ENCODE measurements at places on chromosomes 5 and 9.

DNA sequence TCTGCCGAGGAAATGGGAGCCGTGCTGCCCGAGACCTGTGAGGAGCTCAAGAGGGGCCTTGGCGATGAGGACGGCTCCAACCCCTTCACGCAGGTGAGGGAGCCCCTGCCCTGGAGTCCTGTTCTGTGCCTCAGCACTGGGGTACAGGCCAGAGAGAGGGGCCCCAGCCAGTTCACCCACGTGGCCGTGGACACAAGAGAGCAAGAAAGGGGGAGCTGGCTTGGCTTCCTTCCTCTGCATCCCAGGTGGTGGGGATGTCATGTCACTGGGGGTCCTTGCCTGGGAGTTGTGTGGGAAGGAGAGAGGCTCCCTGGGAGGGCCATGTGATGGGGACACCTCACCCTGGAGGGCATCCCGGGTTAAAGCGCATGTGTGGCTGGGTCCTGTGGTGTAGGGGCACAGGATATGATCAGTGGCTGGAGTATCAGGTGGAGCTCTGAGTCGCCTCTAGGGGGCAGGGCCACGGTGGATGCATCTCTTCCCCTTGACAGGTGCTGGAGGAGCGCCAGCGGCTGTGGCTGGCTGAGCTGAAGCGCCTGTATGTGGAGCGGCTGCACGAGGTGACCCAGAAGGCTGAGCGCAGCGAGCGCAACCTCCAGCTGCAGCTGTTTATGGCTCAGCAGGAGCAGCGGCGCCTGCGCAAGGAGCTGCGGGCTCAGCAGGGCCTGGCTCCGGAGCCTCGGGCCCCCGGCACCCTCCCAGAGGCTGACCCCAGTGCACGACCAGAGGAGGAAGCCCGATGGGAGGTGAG, 7.5 kb downstream of the N4BP3 start:
- H3K4me1 ChIP-seq = peaks cover 66% of the 10 kb centered on the region
- no peak overlapping the region for H3K27ac ChIP-seq
- H3K27me3 ChIP-seq = no peaks in the 10 kb centered on the region
- H3K4me3 ChIP-seq = no peak overlapping the region
- peaks cover 26% of the 10 kb centered on the region for H3K36me3 ChIP-seq
- peak; percentile 77 for DNase-seq

DNA sequence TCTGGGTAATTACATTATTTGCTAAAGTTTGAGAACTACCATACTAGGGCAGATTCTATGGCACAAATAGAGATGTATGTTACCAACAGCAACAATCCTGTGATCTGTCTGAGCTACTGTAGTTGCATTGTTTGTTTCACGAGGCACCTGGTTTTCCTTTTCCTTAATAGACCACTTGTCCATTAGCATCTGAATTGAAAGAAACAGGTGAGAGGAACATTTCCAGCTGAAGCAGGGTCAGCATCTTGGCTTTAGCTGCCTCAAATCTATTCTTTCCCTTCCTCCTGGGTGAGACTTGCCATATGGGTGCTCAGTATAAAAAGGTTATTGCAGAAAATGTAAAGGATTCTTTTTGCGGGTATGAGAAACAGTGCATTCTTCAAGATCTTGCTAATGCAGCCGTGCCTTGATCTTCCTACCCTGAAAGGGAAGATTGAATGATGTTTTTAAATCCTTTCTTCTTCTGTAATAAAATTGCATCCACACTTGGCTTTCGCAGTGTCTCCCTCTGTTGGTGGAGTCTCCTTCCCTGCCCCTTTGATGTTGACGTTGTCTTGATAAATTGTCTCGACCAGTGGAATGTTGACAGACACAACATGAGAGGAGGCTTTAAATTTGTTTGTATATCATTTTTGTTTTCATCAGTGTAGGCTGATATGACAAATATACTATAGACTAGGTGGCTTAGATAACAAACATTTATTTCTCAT, 118.0 kb upstream of the BRINP1 start:
- no peak overlapping the region for H3K4me3 ChIP-seq
- peaks cover 8% of the 10 kb centered on the region for H3K4me1 ChIP-seq
- no peak overlapping the region for H3K27ac ChIP-seq
- no peak for DNase-seq
- H3K36me3 ChIP-seq = no peaks in the 10 kb centered on the region
- H3K27me3 ChIP-seq = no peaks in the 10 kb centered on the region

DNA sequence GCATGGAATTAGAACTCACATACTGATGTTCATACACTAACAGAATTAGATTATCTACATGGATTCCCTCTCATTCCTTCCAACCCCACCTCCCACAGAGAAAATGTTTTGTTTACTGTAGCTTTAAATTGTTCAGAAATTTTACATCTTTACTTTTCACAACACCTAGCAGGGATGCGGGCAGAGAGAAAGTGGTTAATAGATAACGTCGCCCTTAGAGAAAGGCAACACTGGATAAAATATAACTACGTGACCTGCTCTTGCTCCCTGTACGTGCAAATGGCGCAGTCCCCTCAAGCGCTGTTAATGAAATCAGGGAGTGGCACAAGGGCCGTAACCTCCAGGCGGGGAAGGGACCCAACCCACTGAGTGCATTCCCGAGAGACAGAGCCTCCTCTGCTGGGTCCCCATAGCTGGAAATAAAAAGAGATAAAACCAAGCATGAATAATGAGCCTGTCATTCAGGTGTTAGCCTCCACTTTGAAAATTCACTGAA, 125.3 kb upstream of the DAPK1 start:
- DNase-seq = no peak
- no peaks in the 10 kb centered on the region for H3K27me3 ChIP-seq
- H3K36me3 ChIP-seq = no peaks in the 10 kb centered on the region
- no peak overlapping the region for H3K27ac ChIP-seq
- H3K4me3 ChIP-seq = no peak overlapping the region
- H3K4me1 ChIP-seq = peaks cover 10% of the 10 kb centered on the region

GRCh38 chr9:32671333-32671732, 35.9 kb upstream of the TAF1L start:
- no peaks in the 10 kb centered on the region for H3K36me3 ChIP-seq
- no peak overlapping the region for H3K27ac ChIP-seq
- H3K4me3 ChIP-seq = no peak overlapping the region
- peaks cover 2% of the 10 kb centered on the region for H3K27me3 ChIP-seq
- no peak for DNase-seq

- DNase-seq = peak; percentile 25
- no peaks in the 10 kb centered on the region for H3K36me3 ChIP-seq
- H3K27ac ChIP-seq = 0 out of 2 replicates have a peak overlapping the region, but pooled peaks have one; percentile 6
- H3K4me3 ChIP-seq = peak overlapping the region; percentile 11
- no peaks in the 10 kb centered on the region for H3K27me3 ChIP-seq
Observed at GRCh38 chr9:13596383-13596970, 317.0 kb upstream of the MPDZ start.

- H3K27me3 ChIP-seq = no peaks in the 10 kb centered on the region
- no peaks in the 10 kb centered on the region for H3K36me3 ChIP-seq
- no peak overlapping the region for H3K4me3 ChIP-seq
Observed at GRCh38 chr5:67515762-67516161, 319.2 kb upstream of the CD180 start.

DNA sequence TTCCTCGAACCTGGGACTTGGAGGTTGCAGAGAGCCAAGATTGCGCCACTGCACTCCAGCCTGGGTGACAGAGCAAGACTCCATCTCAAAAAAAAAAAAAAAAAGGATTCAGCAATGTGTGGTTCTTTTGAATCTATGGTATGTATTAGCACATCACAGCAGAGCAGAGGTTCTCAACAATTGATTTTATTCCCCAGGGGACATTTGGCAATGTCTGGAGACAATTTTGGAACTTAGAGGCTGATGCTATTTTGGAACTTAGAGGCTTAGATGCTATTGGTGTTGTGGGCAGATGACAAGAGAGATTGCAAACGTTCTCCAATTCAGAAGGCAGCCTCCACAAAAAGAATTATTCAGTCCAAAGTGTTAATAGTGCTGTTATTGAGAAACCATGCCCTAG, 115.2 kb downstream of the TMC1 start:
- H3K27ac ChIP-seq = no peak overlapping the region
- no peak for DNase-seq
- 0 out of 2 replicates have a peak, but pooled peaks cover 2% of the 10 kb centered on the region for H3K4me1 ChIP-seq
- no peak overlapping the region for H3K4me3 ChIP-seq
- no peaks in the 10 kb centered on the region for H3K27me3 ChIP-seq
- H3K36me3 ChIP-seq = no peaks in the 10 kb centered on the region

DNA sequence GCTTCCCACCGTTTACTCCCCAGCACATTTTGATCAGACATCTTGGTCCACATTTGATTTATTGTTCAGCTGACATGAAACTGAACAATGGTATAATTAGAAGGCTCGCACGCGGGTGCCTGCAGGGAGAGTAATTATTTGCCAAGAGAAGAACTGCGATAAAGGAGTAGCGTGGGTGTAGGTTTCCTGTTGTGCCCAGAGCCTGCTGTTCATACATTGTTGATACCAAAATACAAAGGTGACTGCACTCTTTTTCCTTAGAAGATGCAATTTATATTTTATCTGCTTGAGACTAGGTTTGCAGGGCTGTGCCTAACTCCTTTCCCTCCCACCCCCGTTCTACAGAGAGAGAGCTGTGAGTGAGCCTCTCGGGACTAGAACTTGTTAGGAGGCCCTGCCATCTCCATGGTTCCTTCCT, 241.8 kb upstream of the MSX2 start:
- H3K36me3 ChIP-seq = no peaks in the 10 kb centered on the region
- H3K27me3 ChIP-seq = no peaks in the 10 kb centered on the region
- no peak overlapping the region for H3K4me3 ChIP-seq
- no peaks in the 10 kb centered on the region for H3K4me1 ChIP-seq
- no peak for DNase-seq
- no peak overlapping the region for H3K27ac ChIP-seq

GRCh38 chr5:116467465-116467843, 107.2 kb downstream of the SEMA6A start:
- no peak overlapping the region for H3K4me3 ChIP-seq
- H3K4me1 ChIP-seq = no peaks in the 10 kb centered on the region
- H3K36me3 ChIP-seq = peaks cover 17% of the 10 kb centered on the region
- no peak overlapping the region for H3K27ac ChIP-seq

GRCh38 chr5:153987301-153987700, 51.4 kb downstream of the FAM114A2 start:
- H3K4me3 ChIP-seq = no peak overlapping the region
- H3K27ac ChIP-seq = no peak overlapping the region
- no peak for DNase-seq
- no peaks in the 10 kb centered on the region for H3K36me3 ChIP-seq

DNA sequence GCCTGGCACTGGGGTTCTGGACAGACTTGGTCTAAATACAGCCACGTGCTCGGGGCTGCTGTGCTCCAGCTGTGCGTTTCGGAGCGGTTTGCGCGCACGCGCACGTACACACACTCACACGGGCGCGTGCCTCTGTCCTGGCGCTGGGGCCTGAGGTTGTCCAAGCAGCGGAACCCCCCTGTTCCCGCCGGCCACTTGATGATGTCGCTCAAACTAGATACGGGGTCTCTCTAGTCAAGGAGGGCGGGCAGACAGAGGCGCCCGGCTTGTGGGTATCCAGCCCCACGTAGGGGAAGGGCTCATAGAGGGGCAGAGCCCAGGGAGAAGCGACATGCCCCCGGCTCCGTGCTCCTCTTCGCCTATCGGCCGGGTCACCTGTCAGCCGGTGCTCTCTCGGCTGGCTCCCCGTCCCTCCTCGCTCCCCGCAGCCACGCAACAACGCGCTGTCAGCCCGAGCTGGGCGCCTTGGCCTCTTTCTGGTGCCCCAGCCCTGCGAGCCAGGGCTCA, 8.9 kb downstream of the NR2F1-AS1 start:
- no peak overlapping the region for H3K27ac ChIP-seq
- peaks cover 89% of the 10 kb centered on the region for H3K27me3 ChIP-seq
- peak overlapping the region; percentile 11 for H3K4me3 ChIP-seq
- no peaks in the 10 kb centered on the region for H3K36me3 ChIP-seq
- DNase-seq = peak; percentile 70

- H3K4me3 ChIP-seq = no peak overlapping the region
- peaks cover 22% of the 10 kb centered on the region for H3K36me3 ChIP-seq
- no peaks in the 10 kb centered on the region for H3K4me1 ChIP-seq
- no peaks in the 10 kb centered on the region for H3K27me3 ChIP-seq
Observed at GRCh38 chr5:126914801-126915436, 115.4 kb downstream of the MARCHF3 start.

DNA sequence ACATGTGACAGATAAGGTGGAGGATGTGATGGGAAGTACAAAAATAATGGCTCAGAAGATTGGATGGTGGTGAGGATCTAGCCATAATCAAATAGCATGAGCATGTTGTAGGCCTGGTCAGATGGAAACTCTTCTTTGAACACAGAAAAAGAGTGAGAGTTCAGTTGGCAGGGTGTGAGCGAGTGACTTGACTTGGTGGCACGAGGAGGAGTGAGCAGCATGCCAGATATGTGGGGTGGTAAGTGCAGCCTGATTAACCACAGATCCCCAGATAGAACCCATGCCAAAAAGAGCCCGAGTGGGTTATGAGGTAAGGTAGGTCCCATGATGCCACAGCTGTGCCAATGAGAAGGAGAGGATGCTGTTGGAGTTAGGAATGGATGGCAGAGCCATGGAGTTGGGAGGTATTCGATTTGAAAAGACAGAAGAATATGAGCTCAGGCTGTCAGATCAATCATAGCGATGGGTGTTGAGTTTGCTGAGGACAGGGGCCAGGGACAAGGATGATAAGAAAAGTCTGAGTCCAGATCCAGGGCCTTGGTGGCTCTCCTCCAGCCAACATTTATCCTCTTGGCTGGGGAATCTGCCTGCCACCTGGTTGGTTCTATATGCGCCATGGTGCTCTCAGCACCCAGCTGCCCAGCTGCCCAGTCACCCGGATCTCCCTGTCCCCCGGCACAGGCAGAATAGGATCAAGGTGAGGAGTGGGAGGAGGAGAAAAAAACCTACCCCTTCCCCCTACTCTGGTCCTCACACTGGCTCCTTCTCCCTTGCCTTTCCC, 16.5 kb downstream of the GARNL3 start:
- no peaks in the 10 kb centered on the region for H3K27me3 ChIP-seq
- H3K4me3 ChIP-seq = no peak overlapping the region
- peaks cover 4% of the 10 kb centered on the region for H3K4me1 ChIP-seq
- no peaks in the 10 kb centered on the region for H3K36me3 ChIP-seq
- DNase-seq = no peak
- no peak overlapping the region for H3K27ac ChIP-seq

GRCh38 chr9:27505744-27506161, 18.3 kb upstream of the IFNK start:
- no peaks in the 10 kb centered on the region for H3K4me1 ChIP-seq
- H3K4me3 ChIP-seq = no peak overlapping the region
- H3K27me3 ChIP-seq = no peaks in the 10 kb centered on the region
- H3K36me3 ChIP-seq = peaks cover 6% of the 10 kb centered on the region
- H3K27ac ChIP-seq = no peak overlapping the region

DNA sequence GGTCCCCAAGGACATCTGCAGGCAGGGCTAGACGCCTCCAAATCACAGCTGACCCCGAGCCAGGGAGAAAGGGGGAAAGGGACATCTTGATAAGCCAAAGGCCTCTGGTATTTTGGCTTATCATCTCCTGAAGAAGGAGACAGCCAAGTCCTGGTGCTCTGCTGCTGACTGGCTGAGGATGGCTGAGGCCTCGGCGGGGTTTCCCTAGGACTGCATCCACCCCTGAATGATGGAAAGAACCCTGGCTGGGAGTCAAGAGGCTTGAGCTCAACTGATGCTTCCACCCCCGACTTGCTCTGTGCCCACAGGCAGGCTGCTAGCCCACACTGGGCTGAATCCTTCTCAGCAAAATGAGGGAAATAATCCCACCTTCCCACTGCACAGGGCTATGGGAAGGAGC, 30.9 kb upstream of the HRH2 start:
- H3K4me1 ChIP-seq = no peaks in the 10 kb centered on the region
- no peak overlapping the region for H3K4me3 ChIP-seq
- no peaks in the 10 kb centered on the region for H3K27me3 ChIP-seq
- DNase-seq = no peak
- no peak overlapping the region for H3K27ac ChIP-seq

- H3K4me1 ChIP-seq = no peaks in the 10 kb centered on the region
- DNase-seq = no peak
- H3K27me3 ChIP-seq = no peaks in the 10 kb centered on the region
- no peak overlapping the region for H3K27ac ChIP-seq
- no peaks in the 10 kb centered on the region for H3K36me3 ChIP-seq
- no peak overlapping the region for H3K4me3 ChIP-seq
Observed at GRCh38 chr5:90398726-90399125, 10.8 kb downstream of the CETN3 start.
